ENCODE measurements at places on chromosomes 4 and X.

- peak; percentile 95 for DNase-seq
Observed at GRCh38 chrX:102985192-102985591, 48.1 kb downstream of the RAB40AL start.

DNA sequence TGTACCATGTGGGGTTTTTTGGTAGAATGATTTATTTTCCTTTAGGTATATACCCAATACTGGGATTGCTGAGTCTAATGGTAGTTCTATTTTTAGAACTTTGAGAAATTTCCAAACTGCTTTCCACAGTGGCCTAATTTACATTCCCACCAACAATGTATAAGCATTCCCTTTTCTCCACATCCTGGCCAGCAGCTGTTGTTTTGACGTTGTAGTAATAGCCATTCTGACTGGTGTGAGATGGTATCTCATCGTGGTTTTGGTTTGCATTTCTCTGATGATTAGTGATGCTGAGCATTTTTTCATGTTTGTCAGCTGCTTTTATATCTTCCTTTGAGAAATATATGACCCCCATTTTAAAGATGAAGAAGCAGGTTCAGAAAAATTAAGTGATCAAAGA lies 153.7 kb downstream of the CBR4 start:
- no peak for DNase-seq

DNA sequence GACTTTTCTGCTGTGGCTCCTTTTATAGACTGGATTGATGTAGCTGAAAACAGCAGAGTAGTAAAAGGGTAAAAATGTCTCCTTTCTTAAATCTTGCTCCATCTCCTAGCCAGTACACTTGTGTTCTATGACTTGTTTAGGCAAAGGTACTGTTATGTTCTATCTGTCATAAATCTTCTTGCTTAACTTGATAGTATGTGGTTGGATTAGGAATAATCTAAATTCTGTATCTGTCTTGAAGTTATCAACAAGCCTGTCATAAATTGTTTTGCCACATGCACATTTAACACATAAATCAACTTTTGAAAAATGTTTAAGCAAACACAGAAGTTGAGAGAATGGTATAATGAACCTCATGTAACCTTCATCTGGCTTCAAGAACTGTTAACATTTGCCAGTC lies 157.0 kb downstream of the FRAS1 start:
- DNase-seq, result no peak

DNA sequence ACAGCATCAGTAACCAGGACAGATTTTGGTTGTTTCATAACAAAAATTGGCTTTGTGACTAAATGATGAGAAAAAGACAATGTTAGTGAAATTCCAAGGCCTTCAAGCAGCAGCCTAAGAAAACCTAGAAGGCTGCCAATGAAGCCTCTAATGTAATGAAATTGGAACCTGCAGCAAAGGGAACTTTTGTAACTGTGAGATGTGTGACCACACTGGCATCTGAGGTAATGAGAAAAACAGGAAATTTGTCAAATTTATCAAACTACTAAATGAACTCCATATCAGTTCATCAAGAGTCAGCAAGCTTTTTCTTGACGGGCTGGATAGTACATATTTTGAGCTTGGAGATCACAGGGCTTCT lies 30.4 kb upstream of the EMCN start:
- DNase-seq, result no peak

GRCh38 chr4:11741190-11741652 lies 312.5 kb upstream of the HS3ST1 start:
- no peak for DNase-seq

- DNase-seq, result no peak
Observed at GRCh38 chr4:163121689-163122088, 45.0 kb downstream of the NAF1 start.

DNA sequence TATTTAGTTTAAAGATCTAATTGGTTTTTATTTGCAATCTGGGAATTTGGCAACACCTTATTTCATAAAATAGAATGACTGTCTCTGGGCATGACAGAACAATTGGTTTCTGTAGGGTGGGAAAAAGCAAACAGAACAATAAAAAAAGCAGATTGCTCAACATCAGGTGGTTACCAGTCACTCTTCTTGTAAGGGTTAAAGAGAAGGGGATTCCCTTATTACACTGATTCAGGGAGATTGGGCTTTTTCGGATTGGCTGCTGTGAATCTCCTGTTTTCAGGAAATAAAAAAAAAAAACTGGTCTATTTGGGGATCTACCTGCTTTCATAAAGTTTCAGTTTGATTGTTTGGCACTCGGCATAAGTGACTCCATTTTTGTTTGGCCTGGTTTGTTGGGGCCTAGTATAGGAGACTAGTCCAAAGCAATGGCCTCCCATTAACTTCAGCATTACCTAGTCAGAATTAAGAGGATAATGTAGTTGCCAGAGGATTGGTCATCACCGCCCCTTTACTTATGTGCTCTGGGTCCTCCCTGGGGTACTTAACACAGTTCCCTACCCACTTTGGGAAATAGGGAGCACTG lies 380.5 kb downstream of the IDS start:
- DNase-seq, result no peak

DNA sequence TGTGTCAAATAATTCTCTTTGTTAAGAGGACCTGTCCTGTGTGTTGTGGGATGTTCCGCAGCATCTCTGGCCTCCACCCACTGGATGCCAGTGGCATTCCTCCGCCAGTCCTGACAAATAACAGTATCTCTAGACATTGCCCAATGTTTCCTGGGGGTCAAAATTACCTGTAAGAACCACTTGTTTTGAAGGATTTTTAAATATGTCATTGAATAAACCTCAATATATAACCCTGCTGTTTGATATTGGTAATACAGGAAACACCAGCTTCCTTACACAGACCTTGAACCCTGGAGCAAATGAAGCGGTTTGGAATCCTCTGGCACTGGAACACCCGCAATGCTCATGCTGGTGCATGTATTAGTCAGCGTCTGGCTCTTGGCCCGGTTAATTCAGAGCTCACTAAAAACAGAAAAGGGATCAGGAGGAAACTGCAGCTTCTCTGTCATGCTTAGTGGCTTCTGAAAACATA lies 101.3 kb downstream of the TBL1X start:
- peak; percentile 56 for DNase-seq

- DNase-seq, result no peak
Observed at GRCh38 chrX:41273638-41274037, 60.3 kb upstream of the DDX3X start.

- DNase-seq, result no peak
Observed at GRCh38 chr4:87910795-87911194, 64.7 kb upstream of the SPP1 start.

- DNase-seq, result no peak
Observed at GRCh38 chrX:153735274-153735673, 10.6 kb downstream of the ABCD1 start.

DNA sequence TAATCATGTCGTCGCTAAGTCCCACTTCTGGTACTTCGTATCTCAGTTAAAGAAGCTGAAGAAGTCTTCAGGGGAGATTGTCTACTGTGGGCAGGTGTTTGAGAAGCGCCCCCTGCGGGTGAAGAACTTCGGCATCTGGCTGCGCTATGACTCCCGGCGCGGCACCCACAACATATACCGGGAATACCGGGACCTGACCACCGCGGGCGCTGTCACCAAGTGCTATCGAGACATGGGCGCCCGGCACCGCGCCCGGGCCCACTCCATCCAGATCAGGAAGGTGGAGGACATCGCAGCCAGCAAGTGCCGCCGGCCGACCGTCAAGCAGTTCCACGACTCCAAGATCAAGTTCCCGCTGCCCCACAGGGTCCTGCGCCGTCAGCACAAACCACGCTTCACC lies 11.3 kb downstream of the PNCK start:
- DNase-seq, result no peak

GRCh38 chr4:163600727-163601126 lies 106.2 kb downstream of the TMA16 start:
- DNase-seq, result peak; percentile 20

GRCh38 chr4:189767941-189768340 lies 172.7 kb upstream of the FRG1 start:
- no peak for DNase-seq

GRCh38 chr4:141962486-141962885 lies 326.1 kb downstream of the IL15 start:
- DNase-seq, result no peak

Data from Kasumi-1 (cell line).